Stimulated activated CD8-positive, alpha-beta memory T cell treated with anti-CD3 and anti-CD28 coated beads, Interleukin-2, amount 100 ng/mL, for 48 hours (primary cell): ENCODE measurements at places on chromosomes 2 and 18.

DNA sequence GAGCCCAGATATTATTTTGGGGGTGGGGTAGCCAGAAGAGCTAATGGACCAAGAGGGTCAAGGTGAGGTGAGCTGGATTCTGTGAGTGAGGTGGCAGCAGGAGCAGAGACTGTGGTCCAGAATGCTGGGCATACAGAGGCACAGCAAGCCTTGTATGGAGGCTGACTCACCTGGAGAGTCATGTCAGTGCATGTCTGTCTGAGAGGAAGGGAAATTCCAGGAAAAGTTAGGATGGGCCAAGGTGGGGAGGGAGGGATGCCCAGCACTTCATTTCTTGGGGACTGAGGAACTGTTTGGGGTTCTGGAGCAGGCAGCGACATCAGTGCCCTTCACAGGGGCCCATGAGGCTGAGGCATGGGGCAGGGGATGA, 21.1 kb downstream of the PER2 start:
- no peak for DNase-seq

DNA sequence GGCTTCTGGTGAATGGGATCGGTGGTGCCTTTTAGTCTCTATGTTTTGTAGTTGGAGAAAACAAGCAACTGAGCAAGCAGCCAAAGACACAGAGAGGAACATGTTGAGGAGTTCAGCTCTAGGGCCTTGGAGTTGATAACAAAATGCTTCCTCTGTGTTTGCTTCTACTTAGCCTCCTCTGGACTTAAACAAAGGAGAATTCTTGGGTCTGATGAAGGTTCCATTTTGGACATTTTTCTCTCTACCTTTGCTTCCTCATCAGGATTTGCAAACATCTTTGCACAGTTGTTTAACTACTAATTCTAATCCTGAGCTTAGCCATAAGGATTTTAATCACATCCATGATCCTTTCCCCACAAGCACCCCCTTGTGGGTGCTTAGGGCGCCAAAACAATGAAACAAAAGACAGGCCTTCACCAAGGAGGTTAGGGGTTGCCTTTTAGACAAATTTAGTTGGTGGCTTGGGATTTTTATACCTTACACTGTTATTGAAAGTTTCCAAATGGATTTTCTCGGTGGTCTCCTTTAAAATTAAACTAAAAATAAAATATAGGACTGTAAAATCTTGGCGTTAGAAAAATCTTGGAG, 148.5 kb upstream of the SATB2 start:
- DNase-seq: no peak

GRCh38 chr2:2187196-2187595, 143.9 kb downstream of the MYT1L start:
- no peak for DNase-seq

- DNase-seq: no peak
Measured at GRCh38 chr2:86302320-86302719, 35.1 kb downstream of the REEP1 start.

DNA sequence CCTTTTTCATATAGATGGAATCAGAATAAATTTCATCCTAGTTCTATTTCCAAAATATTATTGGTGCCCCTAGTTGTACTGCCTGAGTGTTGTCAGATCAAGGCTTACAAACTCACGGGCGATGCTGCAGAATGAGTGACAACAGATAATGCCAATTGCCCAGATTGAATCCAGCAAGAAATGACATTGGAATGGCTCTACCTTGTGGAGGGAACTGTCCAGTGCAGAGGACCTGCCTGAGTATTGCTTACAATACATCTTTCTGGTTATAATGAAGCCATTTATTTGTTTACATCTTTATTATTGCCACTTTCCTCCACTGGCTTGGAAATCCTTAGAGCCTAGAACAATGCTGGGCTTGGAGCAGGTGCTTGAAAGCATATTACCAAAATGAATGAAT, 7.8 kb upstream of the IL1R2 start:
- no peak for DNase-seq
